ENCODE measurements at places on chromosomes 6 and 20.

- no peak for DNase-seq
Observed at GRCh38 chr6:43060755-43061633, 1.6 kb downstream of the KLC4 start.

GRCh38 chr6:41572613-41573012 lies 26.4 kb downstream of the FOXP4 start:
- DNase-seq: no peak

- no peak for DNase-seq
Observed at GRCh38 chr20:36929290-36929689, 22.2 kb downstream of the SAMHD1 start.

DNA sequence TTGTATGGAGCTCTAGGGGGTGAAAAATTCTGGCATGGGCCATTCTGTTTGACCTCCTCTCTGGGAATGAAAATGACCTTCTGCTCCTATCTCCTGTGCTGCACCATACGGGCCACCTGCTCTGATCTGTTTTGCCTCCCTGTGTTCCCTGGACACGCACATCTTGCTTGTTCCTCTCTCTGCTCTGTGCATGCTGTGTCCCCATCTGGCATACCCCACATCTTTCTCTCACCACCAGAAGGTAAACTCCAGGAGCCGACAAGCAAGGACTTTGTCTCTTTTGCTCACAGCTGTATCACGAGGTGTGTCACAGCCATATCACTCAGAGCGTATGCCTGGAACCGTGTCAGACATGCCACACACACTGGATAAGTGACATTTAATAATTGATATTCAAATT lies 208.4 kb upstream of the DTNBP1 start:
- no peak for DNase-seq

DNA sequence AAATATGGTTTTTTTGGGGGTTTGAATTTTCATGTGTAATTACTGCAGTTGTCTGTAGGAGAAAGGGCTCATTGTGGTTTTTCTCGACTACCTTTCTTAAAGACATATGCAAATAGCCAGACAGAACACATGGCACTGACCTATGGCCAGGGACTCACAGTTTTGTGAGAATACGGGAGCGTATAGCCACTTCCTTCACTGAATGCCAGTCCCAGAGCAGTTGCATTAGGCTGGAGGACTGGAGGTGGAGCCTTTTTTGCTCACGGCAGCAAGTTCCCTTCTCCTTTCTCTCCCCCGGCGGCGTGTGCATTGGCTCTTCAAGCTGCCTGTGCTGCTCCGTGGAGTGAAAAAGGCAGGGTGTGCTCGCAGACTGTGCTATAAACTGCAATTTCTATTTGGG lies 114.9 kb downstream of the AKAP7 start:
- DNase-seq: peak; percentile 78

DNA sequence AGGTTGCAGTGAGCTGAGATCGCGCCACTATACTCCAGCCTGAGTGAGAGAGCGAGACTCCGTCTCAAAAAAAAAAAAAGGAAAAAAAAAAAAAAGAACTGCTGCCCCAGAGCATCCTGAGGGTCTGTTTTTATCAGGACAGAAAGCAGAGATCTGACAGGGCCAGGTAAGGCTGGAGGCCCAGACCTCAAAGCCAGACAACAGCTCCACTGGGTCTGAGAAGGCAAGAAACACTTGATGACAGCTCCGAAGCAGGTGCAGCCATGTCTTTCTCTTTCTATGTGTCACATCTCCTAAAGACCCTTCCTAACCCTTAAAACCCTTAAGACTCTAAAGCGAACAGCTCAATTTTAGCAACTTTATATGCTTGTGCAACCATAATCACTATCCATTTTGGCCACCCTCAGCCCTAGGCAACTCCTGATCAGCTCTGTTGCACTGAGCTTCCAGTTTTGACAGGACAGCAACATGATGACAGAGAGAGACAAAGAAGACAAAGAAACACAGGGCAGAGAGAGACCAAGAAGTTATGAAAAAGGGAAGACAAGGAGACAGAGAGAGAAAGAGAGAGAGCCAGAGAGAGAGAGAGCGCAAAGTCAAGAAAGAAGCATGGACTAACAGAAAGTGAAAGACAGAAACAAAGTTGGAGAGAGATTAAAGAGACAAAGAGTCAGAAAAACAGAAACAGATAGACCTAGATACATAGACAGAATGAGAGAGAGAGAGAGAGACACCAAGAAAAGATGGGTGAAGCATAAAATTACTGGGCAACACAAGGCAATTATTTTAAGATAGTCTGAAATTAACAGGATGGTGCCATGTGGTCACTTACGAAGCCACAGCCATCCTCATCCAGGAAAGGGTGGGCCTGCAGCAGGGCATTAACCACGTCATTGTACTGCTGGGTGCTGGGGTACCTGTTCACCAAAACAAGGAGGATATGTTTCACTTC lies 39.2 kb downstream of the SAMD3 start:
- no peak for DNase-seq

- DNase-seq: no peak
Observed at GRCh38 chr20:15726416-15726815, 846.8 kb downstream of the KIF16B start.

- DNase-seq: no peak
Observed at GRCh38 chr20:14336686-14337085, 726 bp downstream of the FLRT3 start.

- DNase-seq: no peak
Observed at GRCh38 chr6:77092971-77093370, 370.3 kb downstream of the HTR1B start.
